ENCODE measurements at places on chromosomes 12 and 14.

- no peak for DNase-seq
Measured at GRCh38 chr14:93186956-93187355, 1.8 kb downstream of the LYSET start.

DNA sequence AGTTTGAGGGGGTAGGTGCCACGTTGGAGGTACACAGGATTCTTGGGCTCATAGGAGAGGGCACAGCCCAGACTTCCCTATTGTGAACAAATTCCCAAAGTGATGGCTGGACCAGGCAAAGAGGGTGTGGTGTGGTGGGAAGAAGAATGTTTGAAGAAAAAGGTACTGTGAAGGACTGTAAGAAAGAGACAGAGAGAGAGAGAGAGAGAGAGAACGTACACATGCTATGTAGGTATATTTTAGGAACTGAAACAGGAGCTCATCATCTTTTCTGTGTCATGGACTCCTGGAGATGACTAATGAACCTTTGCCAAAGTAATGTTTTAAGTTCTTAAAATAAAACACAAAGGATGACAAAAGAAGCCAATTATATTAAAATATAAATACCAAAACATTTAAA is 24.5 kb downstream of the SLC17A8 start:
- no peak for DNase-seq

DNA sequence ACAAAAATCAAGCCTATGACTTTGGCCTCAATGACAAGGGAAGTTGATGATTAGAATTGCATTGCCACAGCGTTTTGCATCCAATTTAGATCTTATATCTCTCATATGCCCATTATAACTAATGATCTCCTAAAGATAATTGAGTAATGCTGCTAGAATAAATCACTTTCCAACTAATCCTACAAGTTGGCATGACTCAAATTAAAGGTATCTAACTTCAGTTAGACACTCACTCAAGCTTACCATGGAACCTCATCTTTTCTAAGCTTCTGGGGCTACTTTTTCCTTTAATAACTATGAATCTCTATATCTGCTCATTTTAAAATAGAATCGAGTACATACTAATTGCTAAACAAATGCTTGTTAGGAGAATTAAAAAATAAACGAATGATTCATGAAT is 427.8 kb downstream of the BTG1 start:
- DNase-seq: no peak

DNA sequence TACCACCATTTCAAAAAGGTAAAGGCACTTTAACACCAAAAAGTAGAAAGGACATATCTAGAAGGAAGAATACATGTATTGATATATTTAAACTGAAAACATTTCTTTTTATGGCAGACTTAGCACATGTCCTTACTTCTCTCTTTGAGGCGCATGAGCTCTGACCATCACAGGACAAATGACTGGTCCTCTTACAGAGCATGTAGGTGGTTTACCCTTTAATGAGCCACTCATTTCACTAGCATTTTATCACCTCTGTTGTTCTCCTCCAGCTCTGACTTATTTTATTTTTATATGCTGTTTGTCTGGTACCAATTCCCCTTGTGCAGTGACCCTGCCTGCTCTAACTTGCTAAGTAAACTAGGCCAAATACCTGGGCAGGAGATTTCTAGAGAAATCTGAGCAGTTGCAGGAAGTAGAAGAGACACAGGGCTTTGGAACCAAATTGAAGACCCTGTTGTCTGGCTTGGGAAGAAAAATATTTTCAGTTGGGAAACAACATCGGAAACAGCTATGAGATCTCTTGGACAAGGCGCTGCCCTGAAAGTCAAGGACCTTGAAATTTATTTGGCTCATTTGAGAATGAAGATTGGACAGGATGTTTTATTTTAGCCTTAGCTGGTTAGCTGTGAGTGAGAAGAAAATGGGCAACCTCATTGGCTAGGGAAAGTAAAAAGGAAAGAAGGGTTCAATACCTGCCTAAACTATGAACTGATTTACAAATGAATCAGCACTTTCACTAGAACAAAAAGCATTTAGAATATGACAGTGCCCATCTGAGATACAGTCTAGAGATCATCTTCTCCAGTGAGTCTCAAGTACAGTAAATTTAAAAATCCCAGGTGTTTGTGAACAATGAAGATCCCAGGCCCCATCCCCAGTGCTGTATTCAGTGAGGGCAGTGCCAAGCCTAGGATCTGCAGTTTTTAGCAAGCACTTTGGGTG is 374.4 kb downstream of the ZFP36L1 start:
- no peak for DNase-seq

DNA sequence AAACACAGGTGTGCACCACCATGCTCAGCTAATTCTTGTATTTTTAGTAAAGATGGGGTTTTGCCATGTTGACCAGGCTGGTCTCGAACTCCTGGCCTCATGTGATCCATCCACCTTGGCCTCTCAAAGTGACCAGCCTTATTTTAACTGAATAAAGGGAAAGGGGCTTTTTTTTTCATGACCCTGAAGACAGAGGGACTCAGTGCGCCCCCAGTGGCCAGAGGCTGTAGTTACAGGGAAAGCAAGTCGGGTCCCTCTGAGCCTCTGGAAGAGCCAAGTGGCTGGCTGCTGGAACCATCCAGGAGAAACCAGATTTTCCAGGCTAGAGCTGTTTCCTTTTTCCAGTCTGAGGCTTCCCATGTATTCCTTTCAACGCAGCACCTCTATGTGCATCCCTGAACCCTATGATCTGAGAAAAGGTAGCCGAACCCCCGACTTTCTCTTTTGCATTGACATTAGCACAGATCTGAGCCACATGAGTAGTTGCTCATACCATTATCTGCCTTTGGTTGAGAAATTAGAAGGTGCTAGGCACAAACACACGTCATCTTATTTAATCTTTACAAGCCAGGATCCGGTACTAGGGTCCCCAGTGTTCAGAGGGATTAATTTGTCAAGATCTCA is 342.7 kb downstream of the CACNA1C start:
- peak; percentile 88 for DNase-seq

- no peak for DNase-seq
Measured at GRCh38 chr12:15453613-15454012, 131.3 kb downstream of the PTPRO start.

- DNase-seq: no peak
Measured at GRCh38 chr12:77489331-77489970, 341.2 kb upstream of the NAV3 start.

GRCh38 chr12:49369411-49370145 is 2.3 kb downstream of the SPATS2 start:
- DNase-seq: peak; percentile 39

DNA sequence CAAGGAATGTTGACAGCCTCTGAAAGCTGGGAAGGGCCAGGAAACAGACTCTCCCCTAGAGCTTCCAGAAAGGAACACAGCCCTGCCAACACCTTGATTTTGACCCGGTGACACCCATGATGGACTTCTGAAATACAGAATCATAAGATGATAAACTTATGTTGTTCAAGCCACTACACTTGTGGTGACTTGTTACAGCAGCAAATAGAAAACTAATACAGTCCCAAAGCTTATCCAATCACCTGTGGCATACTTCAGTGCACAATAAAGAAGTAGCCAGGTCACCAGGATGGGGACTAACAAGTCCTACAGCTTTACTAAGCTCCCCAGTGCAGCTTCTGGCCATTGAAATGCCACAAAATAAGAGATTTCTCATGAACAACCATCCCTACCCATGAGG is 5.4 kb downstream of the STON2 start:
- no peak for DNase-seq

GRCh38 chr14:81273961-81274575 is 53.3 kb upstream of the GTF2A1 start:
- no peak for DNase-seq

DNA sequence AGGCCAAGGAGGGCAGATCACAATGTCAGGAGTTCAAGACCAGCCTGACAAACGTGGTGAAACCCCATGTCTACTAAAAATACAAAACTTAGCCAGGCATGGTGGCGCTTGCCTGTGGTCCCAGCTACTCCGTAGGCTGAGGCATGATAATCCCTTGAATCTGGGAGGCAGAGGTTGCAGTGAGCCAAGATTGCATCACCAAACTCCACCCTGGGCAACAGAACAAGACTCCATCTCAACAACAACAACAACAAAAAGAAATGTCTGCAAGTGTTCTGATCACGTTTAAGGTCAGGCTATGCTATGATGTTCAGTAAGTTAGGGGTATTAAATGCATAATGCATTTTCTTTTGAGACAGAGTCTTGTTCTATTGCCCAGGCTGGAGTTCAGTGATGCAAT is 6.7 kb upstream of the PLD4 start:
- no peak for DNase-seq

- no peak for DNase-seq
Measured at GRCh38 chr12:92558806-92559205, 144.0 kb upstream of the PLEKHG7 start.

- no peak for DNase-seq
Measured at GRCh38 chr12:103318566-103318965, 177.2 kb downstream of the C12orf42 start.

- peak; percentile 34 for DNase-seq
Measured at GRCh38 chr14:64092940-64093339, 201.2 kb downstream of the ESR2 start.

DNA sequence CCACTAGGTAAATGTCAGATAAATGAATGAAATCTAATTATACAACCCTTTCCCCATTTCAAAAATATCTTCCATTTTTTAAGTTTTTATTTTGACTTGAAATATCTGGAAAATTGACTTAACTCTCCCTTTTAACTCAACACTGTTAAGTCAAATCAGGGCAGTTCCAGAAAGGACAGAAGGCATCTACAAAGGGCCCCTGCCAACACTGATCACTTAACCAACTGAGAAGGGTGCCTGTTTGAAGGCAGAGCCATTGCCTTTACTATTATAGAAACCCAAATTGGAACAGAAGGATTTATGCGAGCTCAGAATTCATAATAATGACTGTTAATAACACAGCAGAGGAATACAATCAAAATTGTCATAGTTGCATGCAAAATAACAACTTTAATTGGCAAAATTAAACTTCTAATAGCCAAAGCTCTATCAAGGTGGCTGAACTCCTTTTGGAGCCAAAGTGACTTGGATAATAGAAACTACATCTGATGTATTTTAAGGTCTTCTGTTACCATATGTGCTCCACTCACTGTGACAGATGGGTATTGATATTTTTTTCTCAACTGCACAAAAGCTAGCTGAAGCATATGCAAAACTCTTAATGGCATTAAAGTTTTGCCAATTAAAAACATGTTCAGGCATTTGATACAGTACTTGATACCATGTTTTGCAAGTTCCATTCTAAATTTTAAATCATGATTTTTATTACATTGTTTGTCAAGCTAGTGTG is 383.8 kb downstream of the NOVA1 start:
- no peak for DNase-seq

DNA sequence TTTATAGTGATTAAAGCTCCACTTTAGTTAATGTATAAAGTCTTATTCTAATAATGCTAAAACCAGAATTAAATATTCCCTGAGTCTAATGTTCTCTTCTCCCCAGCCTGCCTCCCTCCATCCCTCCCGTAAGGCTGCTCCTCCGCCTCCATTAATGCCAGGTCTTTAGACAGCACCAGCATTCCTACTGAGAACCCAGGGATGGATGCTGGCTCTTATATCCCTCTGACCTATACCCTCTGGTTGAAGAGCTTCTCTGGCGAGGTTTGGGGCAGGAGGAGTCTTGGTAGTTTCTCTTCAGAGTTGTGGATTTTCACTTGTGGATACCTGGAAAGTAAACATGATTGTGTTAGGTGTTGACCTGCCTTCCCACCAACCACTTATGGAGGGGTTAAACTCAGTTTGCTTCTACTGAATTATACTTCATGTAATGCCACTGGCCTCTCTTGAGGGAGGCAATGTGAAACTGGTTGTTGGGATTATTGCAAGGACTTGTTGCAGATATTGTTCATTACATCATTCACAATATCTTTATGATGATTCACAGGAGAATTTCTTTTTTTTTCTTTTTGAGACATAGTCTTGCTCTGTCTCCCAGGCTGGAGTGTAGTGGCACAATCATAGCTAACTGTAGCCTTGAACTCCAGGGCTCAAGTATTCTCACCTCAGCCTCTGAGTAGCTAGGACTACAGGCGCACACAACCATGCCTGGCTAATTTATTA is 11.1 kb upstream of the SMAGP start:
- DNase-seq: no peak

GRCh38 chr12:8018666-8019581 is 13.6 kb upstream of the FOXJ2 start:
- peak; percentile 90 for DNase-seq

- DNase-seq: no peak
Measured at GRCh38 chr14:50344876-50345563, 32.9 kb downstream of the DMAC2L start.

GRCh38 chr14:52690983-52691760 is 4.2 kb downstream of the ERO1A start:
- no peak for DNase-seq

- no peak for DNase-seq
Measured at GRCh38 chr12:116806845-116807440, 68.8 kb downstream of the RNFT2 start.

GRCh38 chr14:20350282-20350681 is 6.8 kb downstream of the PARP2 start:
- DNase-seq: no peak

DNA sequence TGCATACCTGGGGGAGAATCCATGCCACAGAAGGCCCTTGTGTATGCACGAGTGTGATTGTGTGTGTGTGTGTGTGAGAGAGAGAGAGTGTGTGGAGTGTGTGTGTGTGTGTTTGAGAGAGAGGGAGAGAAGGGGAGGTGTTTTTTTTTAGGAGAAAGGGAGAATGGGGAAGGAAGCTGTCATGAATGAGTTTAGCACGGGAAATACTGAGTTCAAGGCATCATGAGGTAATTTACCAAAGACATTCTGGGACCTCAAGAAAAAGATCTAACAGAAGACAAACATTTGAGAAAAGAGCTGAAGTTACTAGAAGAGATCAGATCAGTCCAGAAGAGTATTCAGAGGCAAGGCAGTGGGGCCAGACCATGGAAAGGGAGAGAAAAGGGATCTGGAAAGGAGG is 157.1 kb downstream of the TTC7B start:
- DNase-seq: no peak

- DNase-seq: no peak
Measured at GRCh38 chr14:84544486-84545131, 985.3 kb upstream of the FLRT2 start.

- DNase-seq: no peak
Measured at GRCh38 chr14:47332939-47333338, 342.5 kb downstream of the MDGA2 start.

GRCh38 chr14:44135972-44136371 is 371.1 kb downstream of the FSCB start:
- no peak for DNase-seq

DNA sequence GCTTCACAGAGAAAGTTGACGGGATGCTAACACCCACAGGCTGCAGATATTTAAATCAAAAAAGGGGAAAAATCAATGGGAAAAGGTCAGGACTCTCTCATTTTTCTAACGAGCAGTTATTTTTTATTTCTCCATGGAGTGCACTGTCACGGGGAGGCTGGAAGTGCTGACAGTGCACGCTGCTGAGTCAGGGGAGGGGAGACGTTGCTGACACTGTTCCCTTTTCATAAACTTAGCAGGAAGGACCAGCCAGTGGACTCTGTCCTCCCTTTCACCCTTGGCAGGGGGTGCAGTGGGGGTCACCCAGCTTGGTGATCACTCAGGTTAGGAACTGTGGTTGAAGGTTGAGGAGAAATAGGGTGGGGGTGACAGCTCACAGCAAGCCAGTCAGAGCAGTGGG is 65.6 kb upstream of the FUT8 start:
- DNase-seq: no peak

Measured in iPS-NIHi11 (cell line).